Activated T-cell treated with anti-CD3 and anti-CD28 coated beads for 4 hours (primary cell): ENCODE measurements at places on chromosomes 12 and 14.

DNA sequence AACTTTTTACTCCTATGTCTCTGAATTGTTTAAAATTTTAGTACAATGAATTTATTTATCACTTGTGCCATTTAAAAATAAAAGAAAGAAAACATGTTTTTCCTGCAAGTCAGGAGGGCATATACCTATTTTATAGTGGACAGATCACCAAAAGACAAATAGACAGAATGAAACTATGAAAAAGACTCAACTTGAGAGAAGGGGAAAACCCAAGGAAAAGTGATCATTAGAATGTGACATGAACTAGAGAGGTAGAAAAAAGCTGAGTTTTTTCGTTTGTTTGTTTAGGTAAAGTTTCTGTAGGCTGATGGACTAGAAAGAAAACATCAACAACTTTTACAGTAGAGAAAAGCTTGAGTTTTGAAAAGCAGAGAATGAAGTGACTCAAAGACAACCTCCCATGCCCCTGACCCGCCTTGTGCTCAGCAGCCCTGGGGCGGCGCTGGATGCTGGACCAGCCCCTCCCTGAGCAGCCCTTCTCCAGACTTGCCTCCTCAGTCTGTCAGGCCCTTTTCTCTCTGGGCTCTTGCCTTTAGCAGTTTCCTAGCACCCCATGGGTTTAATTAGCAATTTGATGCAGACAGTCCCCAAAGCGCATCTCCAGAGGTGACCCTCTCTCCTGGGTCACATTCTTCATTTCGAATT lies 95.1 kb upstream of the ARID2 start:
- no peak for DNase-seq

- DNase-seq = no peak
These were observed 31.8 kb downstream of the CRADD start for GRCh38 chr12:93708952-93709351.

DNA sequence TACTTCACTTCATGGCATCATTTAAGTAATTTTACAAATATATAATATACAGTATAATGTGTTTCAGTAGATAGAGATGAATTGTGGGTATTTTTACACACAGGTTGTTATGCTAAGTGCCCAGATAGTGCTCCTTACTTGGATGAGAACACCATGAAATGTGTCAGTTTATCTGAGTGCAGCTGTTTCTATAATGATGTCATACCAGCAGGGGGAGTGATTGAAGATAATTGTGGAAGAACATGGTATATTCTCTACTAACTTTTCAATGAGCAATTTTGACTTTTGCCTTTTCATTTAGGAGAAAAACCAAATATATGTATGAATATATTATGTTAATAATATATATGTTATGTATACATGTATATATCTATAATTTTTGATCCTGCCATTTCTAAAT lies 221.6 kb downstream of the LRRK2 start:
- no peak for DNase-seq

DNA sequence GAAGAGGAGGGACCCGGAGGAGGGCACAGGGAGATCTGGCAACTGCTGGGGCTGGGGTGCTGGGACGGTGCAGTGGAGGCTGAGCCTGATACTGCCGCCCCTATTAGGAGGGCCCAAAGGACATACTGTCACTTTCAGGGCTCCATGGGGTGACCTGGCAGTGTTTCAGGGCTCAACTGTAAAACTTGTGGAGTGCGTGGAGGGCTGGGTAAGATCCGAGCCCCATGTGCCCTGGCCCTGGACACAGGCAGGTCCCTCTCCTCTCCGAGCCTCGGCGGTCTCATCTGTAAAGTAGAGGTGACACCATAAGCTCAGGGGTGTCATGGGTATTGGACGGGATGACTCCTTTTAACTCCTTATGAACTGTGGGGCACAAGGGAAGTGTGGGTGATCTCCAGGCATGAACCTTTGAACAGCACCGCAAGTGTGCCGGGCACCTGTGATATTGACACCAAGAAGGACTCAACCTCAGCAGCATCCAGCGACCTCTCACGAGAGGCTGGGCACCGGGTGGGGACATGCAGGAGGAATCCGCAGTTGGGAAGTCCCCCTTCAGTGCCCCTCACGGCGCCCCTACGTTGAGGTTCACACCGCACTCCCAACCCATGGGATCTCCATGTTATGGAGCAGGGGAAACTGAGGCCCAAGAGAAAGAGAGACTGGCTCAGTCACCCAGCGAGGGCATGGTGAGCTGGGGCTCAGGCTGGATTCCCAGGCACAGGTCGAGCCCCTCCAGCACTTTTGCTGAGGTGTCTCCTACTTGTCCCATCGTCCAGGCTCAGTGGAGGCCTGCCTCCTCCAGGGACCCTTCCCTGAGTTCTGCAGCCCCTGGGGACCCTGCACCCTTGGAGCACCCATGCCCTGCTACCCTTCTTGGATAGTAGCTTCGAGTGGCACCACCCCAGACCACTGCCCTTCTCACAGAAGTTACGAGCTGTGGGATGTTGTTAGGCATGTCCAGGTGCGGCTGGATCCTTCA lies 50.4 kb upstream of the EML1 start:
- no peak for DNase-seq

DNA sequence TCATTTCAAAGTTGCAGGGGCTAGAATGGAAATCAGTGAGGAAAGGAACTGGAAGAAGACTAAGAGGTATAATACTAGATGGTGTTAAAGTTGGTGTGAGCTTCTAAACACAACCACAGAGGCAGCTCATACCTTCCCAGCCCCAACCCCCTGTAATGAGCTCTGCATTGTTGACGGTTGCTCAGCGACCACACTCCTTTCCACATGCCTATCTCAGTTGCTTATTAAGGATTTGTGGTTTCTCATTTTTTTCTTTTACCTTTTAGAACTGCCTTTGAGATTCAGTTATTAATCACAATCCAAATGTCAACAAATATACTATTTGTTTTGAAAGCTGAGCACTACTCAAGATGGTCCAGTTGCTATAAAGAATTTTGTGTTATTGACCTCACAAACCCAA lies 62.1 kb upstream of the KIF21A start:
- DNase-seq = no peak

- DNase-seq = no peak
These were observed 182.5 kb upstream of the RASSF8 start for GRCh38 chr12:25775968-25776367.

GRCh38 chr14:32074887-32075572 lies 2.1 kb upstream of the ARHGAP5 start:
- DNase-seq = no peak

- no peak for DNase-seq
These were observed 60.8 kb downstream of the ARHGAP5 start for GRCh38 chr14:32137892-32138291.

- no peak for DNase-seq
These were observed 44.9 kb downstream of the ATP2B1 start for GRCh38 chr12:89663577-89664357.

- DNase-seq = no peak
These were observed 320.7 kb downstream of the BTG1 start for GRCh38 chr12:91824991-91825390.

DNA sequence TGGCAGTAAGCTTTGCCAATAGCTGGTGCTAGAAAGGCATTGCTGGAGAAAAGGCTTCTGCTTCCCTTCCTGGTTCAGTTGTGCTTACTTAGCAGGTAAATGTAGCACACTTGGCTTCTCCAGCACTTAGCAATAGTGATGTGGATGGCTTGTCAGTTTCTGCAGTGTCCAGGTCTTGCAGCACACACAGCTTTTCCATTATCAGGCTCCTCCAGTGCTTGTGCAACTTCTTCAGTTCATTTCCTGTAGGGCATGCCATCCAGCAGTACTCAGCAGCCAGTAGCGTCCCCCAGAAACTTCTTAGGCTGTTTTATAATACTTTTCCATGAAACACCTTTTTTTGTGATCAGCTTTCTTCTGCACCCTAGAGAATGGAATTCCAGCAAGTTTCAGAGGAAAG lies 154.6 kb downstream of the SLC6A15 start:
- no peak for DNase-seq

DNA sequence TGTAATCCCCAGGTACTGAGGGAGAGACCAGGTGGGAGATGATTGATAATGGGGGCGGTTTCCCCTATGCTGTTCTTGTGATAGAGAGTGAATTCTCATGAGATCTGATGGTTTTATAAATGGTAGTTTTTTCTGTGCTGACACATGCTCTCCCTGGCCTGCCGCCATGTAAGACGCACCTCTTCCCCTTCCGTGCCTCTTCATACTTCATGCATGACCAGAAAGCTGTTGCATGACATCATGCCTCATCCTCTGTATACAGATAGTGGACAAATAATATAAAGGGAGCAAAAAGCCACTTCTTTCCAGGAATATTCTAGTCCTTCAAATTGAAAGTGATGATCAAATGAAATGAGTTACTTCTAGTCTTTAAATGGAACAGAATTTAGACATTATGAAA lies 47.3 kb upstream of the LRIG3 start:
- DNase-seq = no peak
